ENCODE measurements at places on chromosomes 2 and 18. TPM values are rescaled to one million over a fixed set of nuclear protein-coding genes. Genes with fewer than 3 reads are reported as not detected.
A peak's percentile ranks its signal among the peaks of the same experiment; 100 is the strongest.

DNA sequence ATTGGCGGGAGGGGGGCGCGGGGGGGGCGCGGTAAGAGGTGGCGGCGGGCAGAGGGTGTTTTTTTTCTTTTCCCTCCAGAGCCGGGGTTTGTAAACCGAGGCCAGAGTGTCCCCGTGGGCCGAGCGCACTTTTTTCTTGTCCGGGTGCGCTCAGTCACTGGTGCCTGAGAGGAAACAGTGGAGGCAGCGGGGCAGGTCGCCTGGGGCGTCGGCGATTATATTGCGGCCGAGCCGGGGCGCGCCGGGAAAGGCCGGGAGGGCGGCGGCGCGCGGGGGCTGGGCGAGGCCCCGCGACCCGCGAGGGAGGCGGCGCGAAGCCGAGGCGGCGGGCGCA lies 275 bp downstream of the HOXD8 start:
- DNase-seq: no peak

- DNase-seq: no peak
Observed at GRCh38 chr2:199572571-199572970, 114.8 kb upstream of the SATB2 start.

DNA sequence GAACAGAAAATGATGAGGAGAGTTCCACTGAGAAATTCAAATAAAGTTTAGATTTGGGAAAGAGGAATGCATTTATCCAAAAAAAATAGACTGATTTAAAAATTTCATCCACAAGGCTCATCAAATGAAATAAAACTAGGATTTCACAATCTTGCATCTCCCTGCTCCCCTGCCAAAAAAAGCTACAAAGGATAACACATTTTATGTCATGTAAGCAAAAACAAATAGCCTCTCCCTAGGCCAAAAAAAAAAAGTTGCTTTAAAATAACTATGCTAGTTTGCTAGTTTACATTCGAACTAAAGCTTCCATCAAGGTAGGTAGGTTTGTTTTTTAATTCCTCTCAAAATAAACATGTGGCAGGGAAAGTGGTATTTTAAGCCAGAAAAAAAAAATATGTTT lies 465.5 kb upstream of the ID2 start:
- no peak for DNase-seq

GRCh38 chr2:168480825-168481585 lies 24.9 kb downstream of the CERS6 start:
- no peak for DNase-seq

- no peak for DNase-seq
Observed at GRCh38 chr2:190277234-190278112, 42.2 kb downstream of the HIBCH start.

DNA sequence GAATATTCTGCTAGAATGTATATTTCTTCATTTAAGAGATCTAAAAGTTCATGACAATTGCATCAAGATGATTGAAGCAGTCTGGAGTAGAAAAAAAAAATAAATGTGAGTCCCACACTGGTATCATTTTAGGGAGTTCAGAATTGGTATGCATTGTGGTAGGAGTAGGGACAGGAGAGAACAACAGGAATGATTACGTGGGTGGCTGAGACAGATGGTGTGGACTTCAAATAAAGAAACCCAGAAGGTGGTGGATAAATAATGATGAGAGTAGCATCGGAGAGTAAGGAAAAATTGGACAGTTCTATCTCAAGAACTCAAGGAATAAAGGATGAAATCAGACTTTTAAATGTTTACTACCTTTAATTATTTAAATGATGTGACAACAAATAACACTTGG lies 289.6 kb downstream of the GALNT13 start:
- DNase-seq: no peak

DNA sequence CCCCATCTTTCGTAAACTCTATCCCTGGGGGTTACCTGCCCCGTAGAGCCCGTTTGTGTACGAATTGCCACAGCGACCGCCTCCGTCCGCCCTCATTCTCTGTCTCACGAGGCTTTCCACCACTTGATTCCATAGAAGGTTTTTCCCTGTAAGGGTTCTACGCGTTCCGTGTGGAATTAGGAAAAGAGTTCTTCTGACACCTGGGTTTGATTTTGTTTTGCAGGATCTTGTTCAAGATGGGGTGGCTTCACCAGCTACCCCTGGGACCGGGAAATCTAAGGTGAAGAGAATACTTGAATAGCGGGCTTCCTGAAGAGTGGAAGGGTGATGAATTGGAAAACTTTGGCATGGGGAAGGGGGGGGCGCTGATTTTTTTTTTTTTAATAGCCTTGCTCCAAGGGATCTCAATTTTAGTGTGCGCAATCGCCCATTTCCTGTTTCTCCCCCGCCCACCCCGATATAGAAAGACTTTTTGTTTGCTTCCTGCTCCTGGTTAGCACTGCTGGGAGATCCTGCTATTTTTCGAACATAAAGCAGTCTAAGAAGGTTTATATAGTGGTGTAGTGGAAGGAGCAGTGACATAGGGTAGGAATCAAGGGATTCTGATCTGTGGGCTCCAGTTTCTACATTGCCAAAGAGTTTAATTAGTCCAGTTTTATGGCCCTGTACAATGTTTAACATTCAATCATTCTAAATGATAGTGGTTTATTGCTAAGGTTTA lies 564 bp downstream of the GCC2 start:
- no peak for DNase-seq

DNA sequence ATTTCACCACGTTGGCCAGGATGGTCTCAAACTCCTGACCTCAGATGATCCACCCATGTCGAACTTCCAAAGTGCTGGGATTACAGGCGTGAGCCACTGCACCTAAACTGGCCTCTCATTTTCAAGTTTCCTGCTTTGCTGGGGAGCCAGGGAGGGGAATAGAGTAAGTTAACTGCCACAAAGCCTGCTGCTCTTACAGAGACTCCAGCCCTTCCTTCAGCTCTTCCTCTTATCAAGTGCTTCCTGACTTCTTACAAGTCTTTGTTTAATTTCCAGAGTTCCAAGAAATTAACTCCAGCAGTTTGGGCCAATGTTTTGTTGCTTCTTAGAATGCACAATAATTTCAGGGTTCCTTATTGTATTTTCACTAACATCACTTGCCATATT lies 24.3 kb upstream of the UBE2F start:
- DNase-seq: no peak

DNA sequence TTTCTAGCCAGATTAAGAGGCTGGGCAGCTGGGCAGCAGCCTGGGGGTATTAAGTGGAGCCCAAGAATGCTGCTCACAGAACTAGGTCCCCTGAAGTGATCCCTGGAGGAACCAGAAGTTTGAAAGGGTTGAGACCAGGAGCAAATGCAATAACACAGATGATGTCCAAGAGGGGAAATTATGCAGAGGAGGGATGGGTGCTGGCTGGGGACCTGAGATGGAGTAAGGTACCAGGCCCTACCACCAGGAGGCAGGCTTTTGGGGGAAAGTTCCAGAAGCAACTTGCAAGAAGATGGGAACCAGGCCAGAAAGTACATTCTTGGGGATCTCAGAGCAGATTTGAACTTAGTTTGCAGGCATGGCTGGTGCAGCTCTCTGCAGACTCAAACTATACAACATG lies 175.1 kb downstream of the NCK2 start:
- peak; percentile 54 for DNase-seq

DNA sequence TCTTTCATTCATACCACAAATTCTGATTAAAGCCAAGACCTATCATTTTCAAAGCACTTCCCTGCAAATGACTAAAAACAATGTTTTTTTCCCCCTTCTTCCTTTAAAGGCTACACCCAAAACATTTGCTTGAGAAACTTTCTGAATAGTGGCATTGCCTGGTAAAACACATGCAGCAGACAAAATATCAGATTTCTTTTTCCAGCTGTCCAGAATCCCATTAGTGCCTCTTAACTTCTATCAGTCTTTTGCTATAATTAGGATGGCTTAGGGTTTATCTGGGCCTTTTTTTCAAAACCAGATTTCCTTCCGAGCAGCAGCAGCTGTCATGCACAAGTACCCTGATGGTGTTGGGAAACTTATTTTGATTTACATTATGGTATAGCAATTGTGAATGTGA lies 50.6 kb downstream of the ALPK2 start:
- DNase-seq: no peak

GRCh38 chr2:204670124-204670523 lies 124.8 kb downstream of the PARD3B start:
- no peak for DNase-seq

DNA sequence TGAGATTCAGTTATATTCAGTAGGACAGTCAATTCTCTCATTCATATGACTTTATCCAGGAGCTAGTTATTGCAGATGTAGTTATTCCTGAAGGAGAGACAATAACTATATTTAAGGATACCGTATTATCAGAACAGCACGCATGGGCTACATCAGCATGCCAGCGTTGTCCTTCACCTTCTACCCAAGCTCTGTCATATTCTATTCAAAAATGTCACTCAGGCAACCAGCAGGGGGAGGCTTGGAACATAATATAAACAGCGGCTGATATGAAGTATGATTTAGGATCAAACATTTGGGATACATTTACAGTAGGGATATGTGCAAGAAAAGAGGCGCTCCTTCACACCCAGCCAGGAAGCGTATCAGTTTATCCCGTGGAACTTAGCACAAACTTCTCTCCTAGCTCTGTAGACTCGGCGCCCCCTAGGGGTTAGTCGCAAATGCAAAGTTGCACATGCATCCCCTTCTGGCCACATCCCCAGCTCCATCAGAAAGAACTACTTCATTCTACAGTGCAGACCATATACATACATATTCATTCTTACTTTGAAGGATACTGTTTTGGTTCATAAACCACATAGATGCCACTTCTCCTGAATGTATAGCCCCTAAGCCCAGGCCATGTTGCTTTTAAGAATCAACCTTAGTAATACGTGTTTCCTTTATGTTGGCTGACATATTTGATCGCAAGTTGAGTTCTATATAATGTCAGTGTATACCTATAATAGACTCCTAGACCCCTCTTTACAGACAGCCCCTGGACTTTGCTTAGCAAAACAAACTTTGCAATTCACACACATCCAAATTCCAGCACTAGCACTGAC lies 759.4 kb downstream of the ADCYAP1 start:
- no peak for DNase-seq

GRCh38 chr2:216857131-216857550 lies 2.7 kb downstream of the TNP1 start:
- DNase-seq: no peak

GRCh38 chr18:60404486-60405085 lies 32.0 kb upstream of the MC4R start:
- DNase-seq: no peak

GRCh38 chr2:105571445-105571987 lies 172.7 kb upstream of the FHL2 start:
- DNase-seq: no peak

- DNase-seq: no peak
Observed at GRCh38 chr2:57497489-57498096, 549.0 kb upstream of the VRK2 start.

DNA sequence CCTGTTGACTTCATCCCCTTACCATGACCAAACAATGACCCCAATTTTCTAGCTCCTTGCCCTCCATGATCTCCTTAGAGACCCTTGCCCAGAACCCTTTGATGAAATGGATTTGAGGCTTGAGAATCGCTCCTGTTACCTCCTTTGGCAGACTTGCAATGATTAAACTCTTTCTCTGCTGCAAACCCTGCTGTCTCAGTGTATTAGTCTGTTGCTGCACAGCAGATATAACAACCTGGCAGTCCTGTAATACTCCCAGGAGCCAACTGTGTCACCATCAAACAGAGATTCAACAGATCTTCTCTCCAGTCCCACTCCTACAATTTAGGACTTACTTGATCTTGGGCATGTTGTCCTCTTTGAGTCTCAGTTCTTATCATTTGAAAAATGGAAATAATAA lies 242.9 kb downstream of the HRH4 start:
- DNase-seq: no peak

GRCh38 chr18:11304928-11305327 lies 155.6 kb upstream of the PIEZO2 start:
- DNase-seq: no peak

- no peak for DNase-seq
Observed at GRCh38 chr18:62838475-62839098, 123.2 kb downstream of the PHLPP1 start.

DNA sequence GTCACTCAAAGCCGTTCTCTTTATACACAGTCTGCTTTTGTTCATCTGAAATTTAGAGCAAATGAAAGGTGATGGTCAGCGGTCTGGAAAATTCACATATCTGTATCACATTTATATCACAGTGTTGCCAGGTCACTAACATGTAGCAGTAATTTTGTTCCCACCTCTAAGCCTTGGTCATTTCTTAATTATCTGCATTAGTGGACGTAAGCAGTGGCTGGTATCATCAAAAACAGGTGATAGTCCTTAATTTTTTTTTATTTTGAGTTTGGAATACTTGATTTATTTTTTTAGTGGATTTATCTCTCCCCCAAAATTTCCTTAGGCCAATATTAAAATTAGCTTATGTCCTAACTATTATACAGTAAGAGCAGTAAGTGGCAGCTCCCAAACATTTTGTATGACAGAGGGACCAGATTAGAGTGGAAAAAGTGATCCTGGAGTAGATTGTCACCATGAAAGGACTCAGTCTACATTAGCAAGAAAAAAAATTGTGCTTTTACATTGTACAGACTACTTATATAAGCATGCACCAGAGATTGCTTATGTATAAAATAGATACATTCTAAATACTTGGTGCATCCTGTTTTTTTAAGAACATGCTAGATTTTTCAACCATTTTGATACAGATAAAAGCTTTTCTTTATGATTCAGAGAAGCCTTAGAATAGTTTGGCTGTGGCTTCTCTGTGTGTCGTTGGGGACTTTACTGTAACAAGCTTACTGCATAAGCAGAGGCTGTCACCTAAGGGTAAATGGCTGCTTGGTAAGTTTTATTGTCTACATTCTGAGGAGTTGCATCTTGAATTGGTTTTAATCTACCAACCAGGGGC lies 65.0 kb downstream of the MAPRE2 start:
- DNase-seq: no peak

DNA sequence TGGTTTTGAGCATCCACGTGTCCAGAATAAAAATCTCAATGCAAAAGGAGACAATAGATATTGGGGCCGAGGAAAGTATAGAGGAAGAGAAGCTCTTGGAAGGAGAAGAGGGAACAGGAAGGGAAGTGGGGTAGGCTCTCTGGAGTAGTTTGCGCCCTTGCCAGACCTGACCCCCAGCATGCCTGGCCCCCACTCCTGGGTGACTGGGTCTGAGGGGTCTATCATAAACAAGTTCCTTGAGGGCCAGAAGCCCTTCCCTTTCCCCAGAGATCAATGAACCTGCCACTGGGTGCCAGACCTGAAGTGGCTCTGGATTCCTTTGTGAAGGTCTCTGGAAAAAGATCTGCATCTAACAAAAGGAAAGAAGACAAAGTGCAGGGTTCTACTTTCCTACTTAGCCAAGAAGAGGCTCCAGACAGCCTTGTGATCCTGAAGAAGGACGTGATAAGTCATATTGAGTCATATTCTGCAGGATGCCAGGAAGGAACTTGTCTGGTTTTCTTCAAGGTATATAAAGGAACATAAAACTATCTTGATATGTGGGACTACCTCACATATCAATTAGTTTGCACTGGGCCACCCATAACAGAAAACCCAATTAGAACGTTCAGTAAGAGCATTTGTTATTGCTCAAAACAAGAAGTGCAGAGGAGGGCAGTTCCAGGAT lies 18.7 kb upstream of the ATOH8 start:
- DNase-seq: no peak

- no peak for DNase-seq
Observed at GRCh38 chr2:241563031-241563507, 4.5 kb downstream of the BOK start.

The CTLA4 gene
- 307 TPM for total RNA-seq

The IL36B gene
- not detected for total RNA-seq

The POTEJ gene
- not detected for total RNA-seq

The APOB gene
- 0.82 TPM for total RNA-seq

The HS6ST1 gene
- 28.2 TPM for total RNA-seq

The IL36A gene
- total RNA-seq: not detected

The RESP18 gene
- not detected for total RNA-seq

The UGT1A10 gene
- not detected for total RNA-seq

The GPBAR1 gene
- 0.66 TPM for total RNA-seq

The GKN2 gene
- not detected for total RNA-seq

The PCARE gene
- not detected for total RNA-seq

The MAP3K19 gene
- total RNA-seq: not detected

The POTEC gene
- total RNA-seq: not detected
